ENCODE measurements at places on chromosomes 16 and 17.

DNA sequence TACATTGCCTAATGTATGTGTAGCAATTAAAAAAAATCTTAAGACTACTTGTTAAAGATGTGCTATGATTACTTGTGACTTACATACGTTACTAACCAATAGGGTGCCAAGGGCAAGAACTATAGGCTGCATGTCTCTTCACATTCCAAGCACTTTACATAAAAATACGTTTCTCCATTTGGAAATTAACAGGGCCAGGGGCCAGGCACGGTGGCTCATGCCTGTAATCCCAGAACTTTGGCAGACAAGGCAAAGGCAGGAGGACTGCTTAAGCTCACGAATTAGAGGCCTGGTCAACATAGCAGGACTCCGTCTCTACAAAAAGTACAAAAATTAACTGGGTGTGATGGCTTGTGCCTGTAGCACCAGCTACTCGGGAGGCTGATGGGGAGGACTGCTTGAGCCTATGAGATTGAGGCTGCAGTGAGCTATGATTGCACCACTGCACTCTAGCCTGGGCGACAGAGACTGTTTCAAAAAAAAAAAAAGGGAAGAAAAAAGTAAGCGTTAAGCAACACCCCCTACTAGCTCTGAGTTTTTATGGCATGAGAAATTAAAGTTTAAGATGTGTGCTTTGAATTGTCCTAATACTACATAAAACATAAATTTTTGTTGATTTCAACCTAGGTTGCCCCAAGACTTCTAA, 12.3 kb downstream of the PSMD12 start:
- no peak for DNase-seq
- no peaks in the 10 kb centered on the region for H3K4me1 ChIP-seq
- no peak overlapping the region for H3K27ac ChIP-seq
- H3K4me3 ChIP-seq, result no peak overlapping the region
- no peaks in the 10 kb centered on the region for H3K27me3 ChIP-seq
- peaks cover 28% of the 10 kb centered on the region for H3K36me3 ChIP-seq

- no peak for DNase-seq
- no peaks in the 10 kb centered on the region for H3K4me1 ChIP-seq
- H3K36me3 ChIP-seq, result no peaks in the 10 kb centered on the region
- H3K27ac ChIP-seq, result no peak overlapping the region
Measured at GRCh38 chr16:56792967-56793366, 63.0 kb downstream of the NUP93 start.

- H3K27me3 ChIP-seq, result no peaks in the 10 kb centered on the region
- H3K36me3 ChIP-seq, result no peaks in the 10 kb centered on the region
- no peak overlapping the region for H3K27ac ChIP-seq
- H3K4me1 ChIP-seq, result no peaks in the 10 kb centered on the region
Measured at GRCh38 chr16:85152414-85153030, 40.2 kb upstream of the CIBAR2 start.

GRCh38 chr17:63774141-63774968, at the start of gene DDX42:
Gene DDX42 (plus strand): TSS chr17:63774170. CDS start chr17:63787050, 12,880 bp downstream.
- H3K36me3 ChIP-seq, result no peaks in the 10 kb centered on the region
- peaks cover 16% of the 10 kb centered on the region for H3K4me1 ChIP-seq
- no peaks in the 10 kb centered on the region for H3K27me3 ChIP-seq
- peak within 1 kb of the TSS; percentile 78 for H3K4me3 ChIP-seq
- peak within 1 kb of the TSS; percentile 96 for H3K27ac ChIP-seq

- H3K27ac ChIP-seq, result no peak overlapping the region
- no peak for DNase-seq
- no peak overlapping the region for H3K4me3 ChIP-seq
- H3K4me1 ChIP-seq, result no peaks in the 10 kb centered on the region
- H3K36me3 ChIP-seq, result no peaks in the 10 kb centered on the region
Measured at GRCh38 chr16:47624563-47624962, 163.4 kb downstream of the PHKB start.

- peak overlapping the region; percentile 22 for H3K27ac ChIP-seq
- H3K36me3 ChIP-seq, result no peaks in the 10 kb centered on the region
- no peaks in the 10 kb centered on the region for H3K27me3 ChIP-seq
- no peaks in the 10 kb centered on the region for H3K4me1 ChIP-seq
- no peak overlapping the region for H3K4me3 ChIP-seq
- peak; percentile 79 for DNase-seq
Measured at GRCh38 chr17:81030741-81031565, 4.0 kb upstream of the BAIAP2 start.

DNA sequence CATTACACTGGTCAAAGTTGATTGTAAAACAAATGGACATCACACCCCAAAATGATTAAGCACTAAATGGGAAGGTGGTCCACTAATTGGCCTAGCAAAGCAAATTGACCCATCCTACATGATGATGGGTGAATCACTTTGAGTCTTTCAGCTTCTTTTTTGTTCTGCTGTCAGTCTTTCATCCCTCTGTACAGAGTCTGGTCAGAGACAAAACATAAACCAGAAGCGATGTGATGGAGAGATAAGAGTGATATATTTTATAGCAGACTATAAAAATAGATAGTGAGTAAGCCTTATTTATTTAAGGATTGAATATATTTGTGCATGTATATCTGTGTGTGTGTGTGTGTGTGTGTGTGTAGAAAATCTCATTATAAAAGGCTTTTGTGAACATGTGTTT, 618.4 kb upstream of the SOX9 start:
- no peaks in the 10 kb centered on the region for H3K36me3 ChIP-seq
- H3K27me3 ChIP-seq, result no peaks in the 10 kb centered on the region
- no peak for DNase-seq
- H3K4me1 ChIP-seq, result no peaks in the 10 kb centered on the region
- H3K4me3 ChIP-seq, result no peak overlapping the region

- H3K27ac ChIP-seq, result peak overlapping the region; percentile 94
- no peaks in the 10 kb centered on the region for H3K27me3 ChIP-seq
- peaks cover 22% of the 10 kb centered on the region for H3K4me1 ChIP-seq
- peaks cover 3% of the 10 kb centered on the region for H3K36me3 ChIP-seq
Measured at GRCh38 chr17:39927929-39928857, 661 bp downstream of the LRRC3C start.

DNA sequence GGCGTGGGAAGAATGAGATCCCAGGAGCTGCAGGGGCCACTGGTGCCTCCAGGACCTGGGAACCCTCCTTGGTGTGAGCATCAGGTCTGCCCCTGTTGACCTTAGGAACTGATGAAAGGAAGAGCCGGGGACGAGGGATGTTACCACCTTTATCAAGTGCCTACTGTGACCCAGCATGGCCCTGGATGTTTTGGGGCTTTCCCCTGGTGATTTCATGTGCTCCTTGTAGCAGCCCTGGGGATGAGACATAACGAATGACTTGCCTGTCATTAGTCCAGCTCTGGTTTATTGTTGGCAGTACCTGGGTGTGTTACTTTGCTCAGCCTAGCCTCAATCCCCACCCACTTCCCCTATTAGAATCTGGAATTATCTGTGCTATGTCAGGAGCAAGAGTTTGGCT, 39.9 kb downstream of the WSCD1 start:
- H3K27me3 ChIP-seq, result no peaks in the 10 kb centered on the region
- DNase-seq, result no peak
- no peaks in the 10 kb centered on the region for H3K36me3 ChIP-seq
- no peak overlapping the region for H3K4me3 ChIP-seq
- no peaks in the 10 kb centered on the region for H3K4me1 ChIP-seq

- DNase-seq, result no peak
- H3K4me1 ChIP-seq, result no peaks in the 10 kb centered on the region
- H3K36me3 ChIP-seq, result no peaks in the 10 kb centered on the region
- no peak overlapping the region for H3K27ac ChIP-seq
- no peaks in the 10 kb centered on the region for H3K27me3 ChIP-seq
- H3K4me3 ChIP-seq, result no peak overlapping the region
Measured at GRCh38 chr17:4583206-4583605, 1.1 kb upstream of the SMTNL2 start.

DNA sequence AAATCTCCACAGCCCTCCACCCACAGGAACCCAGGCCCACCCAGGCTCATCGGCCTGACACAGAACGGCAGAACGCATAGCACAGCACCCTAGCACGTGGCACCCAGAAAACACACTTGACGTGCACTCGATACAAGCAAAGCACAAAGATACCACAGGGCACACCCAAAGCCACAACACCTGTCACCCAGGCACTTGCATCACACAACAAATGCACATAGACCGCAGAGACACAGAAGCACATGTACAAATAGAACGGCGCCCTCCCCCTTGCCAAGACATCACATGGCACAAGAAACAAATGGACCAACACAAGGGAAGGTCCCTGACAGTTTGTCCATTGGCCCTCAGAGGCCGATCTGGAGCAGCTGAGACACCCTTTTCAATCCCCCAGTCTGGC, 147.7 kb upstream of the WSCD1 start:
- H3K4me1 ChIP-seq, result no peaks in the 10 kb centered on the region
- no peak overlapping the region for H3K4me3 ChIP-seq
- H3K27me3 ChIP-seq, result no peaks in the 10 kb centered on the region
- H3K36me3 ChIP-seq, result no peaks in the 10 kb centered on the region
- no peak overlapping the region for H3K27ac ChIP-seq

DNA sequence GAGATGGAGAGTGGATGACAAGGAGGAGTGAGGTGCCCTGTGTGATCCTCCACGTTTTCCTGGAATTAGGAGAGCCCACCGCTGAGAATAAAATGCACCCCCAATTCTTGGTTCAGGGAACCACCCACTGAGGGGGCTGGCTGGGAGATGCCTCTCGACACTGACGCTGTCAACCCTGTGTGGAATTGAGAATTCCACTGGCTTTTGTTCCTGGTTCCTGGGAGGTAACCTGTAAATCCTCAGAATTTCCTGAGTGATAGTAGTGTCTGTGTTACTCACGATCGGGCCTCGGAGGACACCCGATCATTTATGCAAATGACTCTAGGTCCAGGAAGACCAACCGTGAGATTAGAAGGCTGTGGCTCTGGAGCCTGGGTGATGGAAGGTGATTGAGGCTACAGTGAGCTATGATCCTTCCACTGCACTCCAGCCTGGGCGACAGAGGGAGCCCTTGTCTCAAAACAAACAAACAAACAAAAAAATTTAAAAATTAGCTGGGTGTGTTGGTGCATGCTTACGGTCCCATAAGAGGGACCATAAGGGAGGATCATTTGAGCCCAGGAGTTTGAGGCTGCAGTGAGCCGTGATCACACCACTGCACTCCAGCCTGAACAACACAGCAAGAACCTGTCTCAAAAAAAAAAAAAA, 11.7 kb upstream of the PRPSAP1 start:
- DNase-seq, result no peak
- no peak overlapping the region for H3K27ac ChIP-seq
- no peaks in the 10 kb centered on the region for H3K36me3 ChIP-seq
- no peaks in the 10 kb centered on the region for H3K27me3 ChIP-seq

- H3K4me1 ChIP-seq, result no peaks in the 10 kb centered on the region
- H3K36me3 ChIP-seq, result no peaks in the 10 kb centered on the region
- DNase-seq, result no peak
- H3K27me3 ChIP-seq, result no peaks in the 10 kb centered on the region
- H3K27ac ChIP-seq, result no peak overlapping the region
- no peak overlapping the region for H3K4me3 ChIP-seq
Measured at GRCh38 chr16:66717112-66717675, 20.7 kb upstream of the CMTM4 start.

DNA sequence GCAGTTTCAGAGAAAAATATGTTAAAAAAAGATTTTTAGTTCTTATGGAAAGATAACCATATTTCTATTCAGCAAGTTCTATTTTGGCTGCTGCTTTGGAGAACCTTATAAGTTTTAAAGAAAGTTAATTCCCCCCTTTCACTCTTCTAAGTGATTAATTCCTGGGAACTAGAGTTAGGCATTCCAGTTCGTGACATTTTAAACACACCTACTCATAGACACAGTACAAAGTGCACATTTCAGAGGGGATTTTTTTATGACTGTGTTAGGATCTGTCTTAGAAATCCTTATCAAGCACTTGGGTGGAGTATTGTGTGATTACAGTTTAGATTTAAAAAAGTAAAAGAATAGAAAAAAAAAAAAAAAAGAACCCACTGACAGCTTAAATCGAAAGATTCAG, 3.5 kb upstream of the CDH11 start:
- H3K27ac ChIP-seq, result no peak overlapping the region
- no peak for DNase-seq
- no peaks in the 10 kb centered on the region for H3K36me3 ChIP-seq
- no peaks in the 10 kb centered on the region for H3K4me1 ChIP-seq
- H3K27me3 ChIP-seq, result no peaks in the 10 kb centered on the region

Data from pancreas (tissue), 10 donors.